ENCODE measurements at places on chromosomes 5 and 9. TPM values are rescaled to one million over a fixed set of nuclear protein-coding genes. Genes with fewer than 3 reads are reported as not detected.

- no peak for DNase-seq
- H3K27me3 ChIP-seq: peaks cover 5% of the 10 kb centered on the region
- H3K36me3 ChIP-seq: no peaks in the 10 kb centered on the region
- H3K4me1 ChIP-seq: no peaks in the 10 kb centered on the region
- no peak overlapping the region for H3K27ac ChIP-seq
These were observed 35.1 kb downstream of the ADRA1B start for GRCh38 chr5:159951387-159951786.

GRCh38 chr9:19490828-19491227, 82.0 kb downstream of the ACER2 start:
- H3K27me3 ChIP-seq: peaks cover 11% of the 10 kb centered on the region
- H3K4me3 ChIP-seq: no peak overlapping the region
- H3K27ac ChIP-seq: no peak overlapping the region

- peak overlapping the region; percentile 81 for H3K27ac ChIP-seq
- H3K27me3 ChIP-seq: no peaks in the 10 kb centered on the region
- peaks cover 19% of the 10 kb centered on the region for H3K36me3 ChIP-seq
- DNase-seq: no peak
- H3K4me1 ChIP-seq: peaks cover 78% of the 10 kb centered on the region
These were observed 54.0 kb upstream of the STXBP1 start for GRCh38 chr9:127557998-127558546.

DNA sequence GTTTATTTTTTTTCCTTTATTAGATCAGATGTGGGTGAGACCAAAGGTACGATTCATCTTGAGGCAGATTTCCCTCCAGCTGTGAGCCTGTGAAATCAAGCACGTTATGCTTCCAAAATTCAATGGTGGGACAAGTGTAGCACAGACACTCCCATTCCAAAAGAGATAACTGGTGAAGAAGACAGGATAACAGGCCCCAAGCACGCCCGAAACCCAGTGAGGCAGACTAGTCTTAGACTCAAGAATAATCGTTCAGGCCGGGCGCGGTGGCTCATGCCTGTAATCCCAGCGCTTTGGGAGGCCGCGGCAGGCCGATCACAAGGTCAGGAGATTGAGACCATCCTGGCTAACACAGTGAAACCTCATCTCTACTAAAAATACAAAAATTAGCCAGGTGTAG, 36.8 kb upstream of the COL5A1 start:
- no peaks in the 10 kb centered on the region for H3K27me3 ChIP-seq
- no peak for DNase-seq
- no peaks in the 10 kb centered on the region for H3K36me3 ChIP-seq
- no peak overlapping the region for H3K4me3 ChIP-seq
- no peak overlapping the region for H3K27ac ChIP-seq

Gene FAM153A
- total RNA-seq: not detected
